ENCODE measurements at places on chromosomes 7 and 10.

DNA sequence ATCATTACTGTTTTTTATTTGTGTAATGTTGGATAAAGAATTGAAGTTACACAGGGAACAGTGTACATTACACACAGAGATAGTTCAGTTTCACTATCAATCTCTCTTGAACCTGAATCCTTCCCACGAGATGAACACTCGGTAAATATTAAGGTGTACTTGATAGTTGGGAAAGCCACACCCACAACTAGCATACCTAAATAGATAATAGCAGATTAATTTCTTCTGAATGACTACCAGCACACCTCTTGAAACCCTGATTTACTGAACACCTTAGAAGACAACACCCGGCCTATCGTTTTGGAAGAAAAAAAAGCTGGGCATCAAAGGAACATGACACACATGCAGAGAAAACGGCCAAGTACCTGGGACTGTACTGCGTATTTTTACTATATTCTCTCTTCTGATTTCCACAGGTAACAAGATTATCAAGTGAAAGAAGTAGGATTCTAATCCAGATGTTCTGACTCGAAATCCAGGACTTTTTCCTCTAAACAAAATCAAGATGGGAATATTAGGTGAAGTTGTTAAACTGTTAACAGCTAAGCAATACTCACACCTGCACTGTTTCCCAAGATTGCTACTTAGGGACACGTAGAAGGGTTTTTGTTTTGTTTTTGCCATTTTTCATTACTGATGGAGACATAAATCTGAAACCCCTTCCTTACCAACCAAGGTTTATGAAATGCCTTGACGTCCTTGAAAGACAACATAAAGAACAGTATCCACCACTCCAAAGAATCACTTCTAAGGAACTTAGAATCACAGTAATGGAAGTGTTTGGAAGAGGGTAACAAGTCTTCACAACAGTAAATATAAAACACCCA is 1.0 kb downstream of the CCDC186 start:
- peak; percentile 5 for DNase-seq

DNA sequence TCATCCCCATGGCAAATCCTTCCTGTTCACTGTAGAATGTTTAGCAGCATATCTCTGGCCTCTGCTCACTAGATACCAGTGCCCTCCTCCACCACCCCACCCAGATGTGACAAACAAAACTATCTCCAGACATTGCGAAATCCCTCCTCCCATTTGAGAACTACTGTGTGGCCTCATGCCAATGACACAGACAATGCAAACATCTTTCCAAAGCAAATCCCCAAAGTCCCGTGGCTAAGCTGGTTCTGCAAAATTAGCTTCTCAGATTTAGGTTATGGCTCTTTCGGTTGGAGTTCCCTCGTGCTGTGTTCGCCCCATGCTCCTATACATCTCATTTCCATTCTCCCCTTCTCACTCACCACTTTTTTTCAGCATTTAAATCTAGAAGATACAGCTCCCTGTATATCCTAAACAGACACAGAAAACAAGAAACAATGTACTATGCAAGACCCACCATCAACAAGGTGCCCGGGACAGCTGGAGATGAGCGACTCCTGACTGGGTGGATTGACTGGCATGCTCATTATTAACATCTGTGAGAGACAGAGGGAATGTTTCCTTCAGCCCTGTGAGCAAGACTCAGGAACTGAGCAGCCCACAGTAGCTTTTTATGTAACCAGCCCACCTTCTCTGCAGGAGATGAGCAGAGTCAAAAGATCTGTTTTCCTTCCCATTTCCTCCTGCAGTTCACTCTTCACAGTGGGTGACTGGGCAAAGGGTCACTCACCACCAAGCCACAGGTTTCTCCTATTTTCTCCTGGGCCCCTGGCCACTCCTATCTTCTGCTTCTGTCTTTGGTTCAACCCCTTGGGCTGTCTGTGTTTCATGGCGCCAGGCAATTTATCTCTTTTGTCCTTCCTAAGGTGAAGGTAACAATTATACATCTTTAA is 225.7 kb upstream of the AOAH start:
- DNase-seq: peak; percentile 6

- DNase-seq: no peak
Observed at GRCh38 chr10:20888620-20889330, 8.3 kb downstream of the NEBL start.

DNA sequence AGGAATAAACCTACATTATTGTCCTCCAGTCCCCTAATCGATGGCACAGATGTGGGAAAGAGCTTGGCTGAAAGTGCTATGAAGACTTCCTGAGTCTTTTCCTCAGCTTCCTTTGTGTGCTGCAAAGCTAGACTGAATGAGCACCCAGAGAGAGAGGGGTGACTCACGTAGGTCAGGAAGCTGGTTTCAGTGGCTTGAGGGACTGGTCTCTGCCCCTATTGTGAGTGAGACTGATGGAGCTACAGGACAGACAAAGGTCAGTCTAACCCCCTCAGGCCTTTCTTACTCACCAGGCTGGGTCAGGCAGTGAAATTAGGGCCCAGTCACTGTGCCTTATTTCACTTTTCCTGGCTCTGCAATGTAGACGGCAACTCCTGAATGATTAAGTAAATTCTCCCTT is 171.1 kb upstream of the GRB10 start:
- DNase-seq: no peak
